Stimulated activated CD4-positive, alpha-beta T cell treated with anti-CD3 and anti-CD28 coated beads, Interleukin-2, amount 100 ng/mL, for 4 hours (primary cell): ENCODE measurements at places on chromosomes 5 and 9.

GRCh38 chr9:26361010-26361409 lies 531.6 kb downstream of the CAAP1 start:
- DNase-seq: no peak

GRCh38 chr9:130837643-130838042 lies 2.6 kb downstream of the ABL1 start:
- no peak for DNase-seq

GRCh38 chr9:37801287-37801850 lies 772 bp downstream of the DCAF10 start:
- DNase-seq: no peak

GRCh38 chr5:151659001-151659754 lies 27.5 kb downstream of the SPARC start:
- DNase-seq: peak; percentile 61

DNA sequence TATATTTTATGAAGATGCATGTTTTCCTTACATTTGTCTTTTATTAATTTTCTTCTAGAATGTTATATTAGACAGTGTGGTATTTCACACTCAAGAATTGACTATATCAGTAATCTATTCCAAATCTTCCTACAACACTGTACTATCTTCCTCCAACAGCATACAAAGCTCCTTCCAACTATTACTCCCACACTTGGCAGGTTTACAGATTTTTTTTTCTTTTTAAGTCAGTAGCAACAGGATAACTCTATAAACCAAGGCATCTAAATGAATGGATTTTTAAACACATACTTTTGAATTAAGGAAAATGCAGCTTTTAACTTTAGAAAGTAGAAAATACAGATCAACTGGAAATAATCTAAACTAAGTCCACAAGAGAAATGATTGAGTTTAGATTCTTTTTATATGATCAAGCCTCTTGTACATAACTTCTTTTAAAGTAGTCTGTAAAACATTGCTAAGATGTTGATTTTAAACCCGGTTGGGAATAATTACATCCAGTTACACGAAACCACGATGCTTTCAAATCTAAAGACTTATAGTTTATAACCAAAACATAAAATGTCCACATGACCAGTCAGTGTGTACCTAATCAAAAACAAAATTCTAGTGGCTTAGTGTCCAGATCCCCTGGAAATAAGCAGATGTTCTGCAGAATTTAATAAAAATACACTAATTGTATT lies 281.6 kb downstream of the ADAMTS6 start:
- DNase-seq: no peak

- DNase-seq: no peak
Measured at GRCh38 chr5:109723606-109724005, 33.9 kb downstream of the MAN2A1 start.

DNA sequence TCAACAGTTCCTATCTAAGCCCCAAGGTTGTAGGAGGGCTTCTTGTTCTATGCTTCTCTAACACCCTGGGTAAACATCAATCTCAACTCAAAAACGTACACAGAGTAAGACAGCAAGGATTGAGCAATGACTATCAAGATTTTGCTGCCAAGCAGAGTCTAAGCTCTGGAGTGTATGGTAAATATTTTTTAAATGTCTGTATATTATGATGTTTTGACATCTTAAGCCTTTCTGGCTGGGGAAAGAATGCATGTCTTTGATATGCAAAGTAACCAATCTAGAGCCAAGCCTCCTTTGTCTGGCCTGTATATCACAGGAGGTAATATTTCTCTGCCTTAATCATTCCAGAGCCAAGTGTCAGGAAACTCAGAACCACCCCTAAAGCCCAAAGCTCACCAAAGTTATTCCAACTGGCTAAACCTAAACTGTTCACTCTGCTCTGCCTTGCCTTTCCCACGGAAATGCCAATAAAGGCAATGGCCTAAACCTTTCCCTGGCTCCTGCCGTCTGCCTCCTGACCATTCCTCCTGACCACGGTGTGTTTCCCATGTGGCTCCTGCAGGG lies 45.2 kb downstream of the YIPF5 start:
- DNase-seq: no peak

DNA sequence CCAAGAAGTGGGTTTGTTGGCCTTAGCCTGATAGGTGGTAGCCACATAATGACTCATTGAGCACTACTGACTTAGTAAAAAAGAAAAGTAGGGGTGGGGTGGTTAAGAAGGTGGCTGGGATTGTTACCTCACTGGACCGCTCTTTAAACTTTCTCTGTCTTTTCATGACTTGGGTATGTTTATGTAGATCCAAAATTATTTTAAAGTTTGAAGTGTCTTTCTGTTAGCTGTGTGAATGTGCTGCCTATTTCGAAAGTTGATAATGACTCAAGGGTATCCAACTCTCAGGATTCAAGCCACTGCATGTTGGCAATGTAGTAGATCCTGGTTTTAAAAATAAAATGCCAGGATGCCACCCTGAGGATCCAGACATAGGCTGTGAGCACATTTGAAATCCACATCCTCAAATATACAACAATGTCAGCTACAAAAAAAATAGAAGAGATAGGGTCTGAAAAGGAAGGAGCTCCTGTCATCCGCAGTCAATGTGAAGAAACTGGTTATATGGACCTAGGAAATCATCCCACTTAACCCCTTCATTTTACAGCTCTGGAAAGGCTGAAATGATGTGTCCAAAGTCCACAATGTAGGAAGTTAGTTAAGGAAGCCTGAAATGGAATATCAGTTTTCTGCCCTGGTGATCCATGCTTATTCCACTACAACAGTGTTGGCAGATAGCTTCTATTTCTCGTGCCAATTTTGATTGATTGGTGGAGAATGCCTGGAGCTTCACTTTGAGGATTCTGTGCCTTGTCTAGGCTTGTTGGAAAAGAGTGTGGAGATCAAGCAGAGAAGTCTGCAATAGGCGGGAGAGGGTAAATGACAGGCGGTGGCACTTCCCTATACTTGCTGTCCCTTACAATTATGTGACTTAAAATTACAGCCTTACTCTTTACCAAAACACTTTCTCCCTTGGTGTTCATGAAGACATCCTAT lies 23.4 kb downstream of the ZNF462 start:
- no peak for DNase-seq

GRCh38 chr9:13034694-13035002 lies 244.8 kb downstream of the MPDZ start:
- DNase-seq: no peak

GRCh38 chr5:2488593-2488992 lies 262.9 kb downstream of the IRX2 start:
- no peak for DNase-seq

DNA sequence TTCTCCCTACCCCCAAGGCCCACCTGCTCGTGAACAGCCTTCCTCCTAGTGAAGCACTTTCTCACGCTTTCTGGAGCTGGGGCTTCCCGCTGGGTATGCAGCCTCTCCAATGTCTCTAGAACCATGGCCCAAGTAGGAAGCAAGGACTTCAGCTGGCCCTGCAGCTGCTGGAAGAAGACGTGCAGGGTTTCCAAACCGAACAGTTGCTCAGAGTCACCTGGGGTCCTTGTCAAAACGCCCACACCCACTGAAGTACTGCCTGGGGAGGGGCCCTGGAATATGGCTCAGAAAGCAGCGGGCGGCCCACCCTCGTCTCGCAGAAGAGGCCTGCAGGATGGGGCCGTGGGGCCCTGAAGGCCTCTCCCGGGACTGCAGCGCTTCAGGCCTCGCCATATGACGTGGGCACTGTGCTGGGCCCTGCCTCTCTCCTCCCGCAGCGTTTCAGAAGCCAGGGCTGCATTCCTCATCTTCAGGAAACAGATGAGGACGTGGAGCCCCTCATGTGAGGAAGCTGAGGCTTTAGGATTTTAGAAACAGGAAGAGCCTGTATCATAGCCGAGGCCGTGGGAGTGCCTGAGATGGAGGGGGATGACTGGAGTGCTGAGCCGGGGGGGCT lies 116.0 kb upstream of the LMX1B start:
- DNase-seq: no peak

DNA sequence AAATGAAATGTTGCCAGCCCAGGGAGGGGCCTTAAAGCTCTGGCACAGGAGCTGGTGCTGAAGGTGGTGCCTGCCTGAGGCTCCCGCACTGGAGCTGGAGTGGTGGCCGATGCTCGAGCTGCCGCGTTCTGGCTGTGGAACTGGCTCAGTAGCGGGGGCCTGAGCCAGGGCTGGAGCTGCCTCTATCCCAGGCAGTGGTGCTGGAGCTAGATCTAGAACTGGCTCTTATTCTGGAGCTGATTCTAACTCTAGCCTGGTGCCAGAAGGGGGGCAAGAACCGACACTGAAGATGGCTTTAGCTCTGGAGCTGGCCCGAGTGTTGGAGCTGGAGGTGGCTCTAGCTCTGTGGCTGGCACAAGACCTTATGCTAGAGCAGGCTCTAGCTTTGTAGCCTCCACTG lies 19.2 kb downstream of the OBP2B start:
- DNase-seq: no peak

DNA sequence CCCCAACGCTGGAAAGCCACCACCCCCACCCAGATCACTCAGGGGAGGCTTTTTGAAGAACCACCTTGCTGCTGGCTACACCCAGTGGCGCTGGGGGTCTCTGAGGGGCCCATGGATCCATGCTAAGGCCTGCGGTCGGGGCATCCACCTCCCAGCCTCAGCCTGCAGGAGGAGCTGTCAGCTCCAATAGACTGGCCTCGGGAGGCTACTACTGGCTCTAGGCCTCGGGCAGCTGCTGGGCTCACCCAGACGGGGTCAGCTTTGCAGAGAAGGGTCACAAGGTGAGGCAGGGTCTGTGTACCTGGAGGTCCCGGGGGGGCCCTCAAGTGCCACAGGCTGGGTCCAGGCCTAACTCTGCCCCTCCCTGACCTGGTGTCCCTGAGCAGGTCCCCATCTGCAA lies 193.7 kb downstream of the OLFM1 start:
- DNase-seq: no peak

- no peak for DNase-seq
Measured at GRCh38 chr9:68877219-68877618, 136.7 kb downstream of the PRKACG start.

GRCh38 chr5:83993803-83994202 lies 273.1 kb upstream of the HAPLN1 start:
- no peak for DNase-seq

DNA sequence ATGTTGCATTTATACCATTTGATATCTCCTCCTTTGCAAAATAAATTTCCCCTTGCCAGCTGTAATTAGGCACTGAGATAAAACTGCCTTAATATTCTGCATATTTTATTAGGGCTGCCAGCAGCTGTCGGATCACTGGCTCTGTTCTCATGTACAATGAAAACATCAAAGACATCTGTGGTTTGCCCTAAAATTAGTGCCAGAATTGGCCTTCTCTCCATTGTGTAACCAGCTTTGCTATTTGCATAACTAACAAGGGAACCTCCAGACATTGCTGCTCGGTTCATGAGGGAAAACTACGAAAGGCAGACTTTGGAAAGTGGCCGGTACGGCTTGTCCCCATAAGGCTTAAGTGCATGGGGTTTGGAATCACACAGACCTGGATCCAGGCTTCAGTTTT lies 45.5 kb upstream of the KIF2A start:
- no peak for DNase-seq

DNA sequence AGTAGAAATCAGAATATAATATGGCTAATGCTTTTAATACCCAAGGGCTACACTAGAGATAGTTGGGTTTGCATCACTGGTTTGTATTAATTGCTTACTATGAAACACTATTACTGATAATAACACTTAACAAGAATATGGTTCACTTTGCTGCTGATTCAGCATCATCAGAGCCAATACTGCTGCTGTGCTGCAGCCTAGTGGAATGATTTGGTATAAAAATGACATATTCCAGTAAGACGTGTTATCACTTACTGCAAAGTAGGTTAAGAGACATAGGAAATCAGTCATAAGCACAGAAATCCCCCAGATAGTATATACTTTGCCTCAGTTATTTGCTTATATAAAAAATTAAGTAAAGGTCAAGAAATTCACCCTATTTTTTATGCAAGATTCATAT lies 2.8 kb downstream of the CDH10 start:
- no peak for DNase-seq

DNA sequence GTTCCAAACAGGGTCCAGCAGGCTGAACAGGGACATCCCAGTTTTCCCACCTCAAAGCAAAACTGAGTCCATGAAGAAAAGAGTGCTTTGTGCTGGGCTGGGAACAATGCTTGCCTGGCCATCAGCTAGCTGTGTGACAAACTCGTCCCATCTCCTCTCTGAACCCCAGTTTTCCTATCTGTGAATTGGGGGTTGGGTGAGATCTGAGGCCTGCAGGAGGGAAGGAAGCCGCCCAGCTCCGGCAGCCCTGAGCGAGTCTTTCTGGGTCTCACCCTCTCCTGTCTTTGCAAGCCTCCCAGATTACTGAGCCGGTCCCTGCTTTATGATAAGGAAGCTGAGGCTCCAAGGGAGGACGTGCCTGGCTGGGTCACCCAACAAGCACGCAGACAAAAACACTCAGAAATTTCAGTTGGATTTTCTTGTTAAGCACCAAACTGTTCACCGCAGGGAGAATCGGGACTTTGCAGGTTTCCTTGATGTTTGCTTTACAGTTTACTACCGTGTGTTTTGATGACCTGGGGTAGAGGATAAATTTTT lies 82.6 kb upstream of the LMX1B start:
- no peak for DNase-seq

GRCh38 chr5:153831973-153832372 lies 206.7 kb downstream of the FAM114A2 start:
- no peak for DNase-seq

DNA sequence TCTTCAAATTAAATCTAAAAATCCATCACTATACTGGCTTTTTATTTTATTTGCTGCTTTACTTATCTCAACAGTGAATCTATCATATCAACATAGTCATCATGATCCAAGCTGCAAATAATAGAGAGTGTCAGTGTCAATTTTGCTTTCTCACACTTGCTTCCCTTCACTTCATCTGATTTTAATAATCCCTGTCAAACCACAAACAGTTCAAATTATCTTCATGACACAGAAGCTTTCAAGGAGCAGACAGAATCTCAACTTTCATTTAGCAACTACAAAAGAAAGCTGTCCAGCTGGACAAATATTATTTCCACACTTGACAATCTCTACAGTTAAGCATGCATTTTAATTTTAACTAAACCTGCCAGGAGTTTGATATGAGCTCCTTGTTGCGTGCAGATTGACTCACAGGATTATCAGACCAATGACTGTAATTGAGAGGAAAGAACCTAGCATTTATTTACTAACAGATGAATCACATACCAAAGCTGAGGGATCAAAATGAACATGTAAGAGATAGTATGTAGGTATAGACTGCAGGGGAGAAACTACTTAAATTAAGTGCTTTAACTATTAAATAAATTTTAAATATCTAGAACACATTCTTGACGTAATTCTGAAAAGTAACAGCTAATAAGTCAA lies 56.0 kb downstream of the KIAA0825 start:
- no peak for DNase-seq
